ENCODE measurements at places on chromosomes 2 and 18. TPM values are rescaled to one million over a fixed set of nuclear protein-coding genes. Genes with fewer than 3 reads are reported as not detected.

DNA sequence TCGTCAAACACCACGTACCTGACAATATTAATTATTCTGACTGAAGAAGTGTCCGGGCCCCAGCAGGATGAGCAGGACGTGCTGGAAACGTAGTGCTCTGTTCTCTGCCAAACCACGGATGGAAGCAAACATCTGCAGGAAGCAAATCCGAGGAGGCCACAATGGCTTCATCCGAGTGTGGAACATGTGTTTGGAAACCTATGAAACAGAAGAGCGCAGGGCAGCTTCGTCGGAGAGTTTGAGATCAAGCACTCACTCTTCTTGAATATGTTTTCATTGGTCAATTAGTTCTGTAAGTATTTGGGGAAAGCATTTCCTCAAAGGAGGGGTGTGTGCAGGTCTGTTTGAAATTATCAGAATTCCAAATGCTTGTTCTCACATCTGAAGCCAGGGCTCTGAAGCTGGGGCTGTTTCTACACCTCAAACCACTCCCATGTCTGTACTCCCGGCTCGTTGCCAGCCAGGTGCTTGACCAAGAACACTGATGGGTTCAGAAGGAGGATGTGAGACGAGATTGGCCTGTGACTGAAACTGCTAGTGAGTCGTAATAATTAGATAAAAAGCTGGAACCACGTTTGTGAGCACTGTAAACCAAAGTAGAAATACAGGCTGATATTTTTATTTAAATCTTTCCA is 356.6 kb upstream of the SALL3 start:
- no peak for DNase-seq

DNA sequence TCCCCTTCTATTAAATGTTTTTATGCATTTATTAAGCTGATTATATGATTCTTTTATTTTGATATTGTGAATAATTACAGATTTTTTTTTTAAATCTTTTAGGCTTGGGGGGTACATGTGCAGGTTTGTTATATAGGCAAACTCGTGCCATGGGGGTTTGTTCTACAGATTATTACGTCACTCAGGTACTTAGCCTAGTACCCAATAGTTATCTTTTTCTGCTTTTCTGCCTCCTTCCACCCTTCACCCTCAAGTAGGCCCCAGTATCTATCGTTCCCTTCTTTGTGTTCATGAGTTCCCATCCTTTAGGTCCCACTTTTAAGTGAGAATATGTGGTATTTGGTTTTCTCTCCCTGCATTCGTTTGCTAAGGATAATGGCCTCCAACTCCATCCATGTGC is 92.2 kb upstream of the CWC22 start:
- DNase-seq = no peak

DNA sequence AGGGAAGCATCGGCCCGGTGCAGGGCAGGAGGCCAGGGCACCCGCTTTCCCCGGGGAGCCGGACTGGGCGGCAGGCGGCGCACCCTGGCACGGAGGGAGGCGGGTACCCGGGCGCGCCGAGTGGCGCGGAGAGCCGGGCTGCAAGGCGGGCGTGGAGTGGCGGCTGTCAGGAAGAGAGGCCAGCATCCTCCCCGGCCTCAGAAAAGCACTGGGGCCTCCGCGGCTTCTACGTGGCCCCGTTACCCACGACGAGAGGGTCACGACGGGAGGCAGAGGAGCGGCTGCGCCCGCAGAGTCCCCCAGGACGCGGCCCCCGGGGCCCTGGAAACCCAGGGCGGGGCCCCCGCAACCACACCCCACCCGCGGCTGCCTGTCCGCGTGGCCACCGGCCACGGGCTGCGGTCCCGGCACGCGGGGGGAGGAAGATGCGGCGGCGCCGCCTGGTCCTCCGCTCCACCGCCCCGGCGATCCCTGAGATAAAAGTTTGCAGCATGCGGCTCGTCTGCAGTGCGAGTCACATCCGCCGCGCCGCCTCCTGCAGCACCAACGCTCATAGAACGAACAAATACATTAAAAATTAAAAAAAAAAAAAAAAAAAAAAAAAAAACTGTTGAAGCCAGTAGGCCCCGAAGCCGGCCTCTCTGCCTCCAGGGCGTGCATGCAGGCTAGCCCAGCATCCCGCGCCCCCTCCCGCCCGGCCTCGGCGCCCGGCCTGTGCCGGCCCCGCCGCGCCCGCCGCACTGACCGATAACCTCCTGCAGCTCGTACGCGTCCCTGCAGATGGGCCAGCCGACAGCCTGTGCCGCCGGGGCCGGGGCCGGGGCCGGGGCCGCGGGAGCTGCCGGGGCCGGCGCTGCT is 683 bp downstream of the STK39 start:
- peak; percentile 64 for DNase-seq

- no peak for DNase-seq
These were observed 27.7 kb downstream of the TMEM182 start for GRCh38 chr2:102789349-102790090.

GRCh38 chr2:208025814-208026184 is 472 bp upstream of the PLEKHM3 start:
- DNase-seq = no peak

GRCh38 chr2:218988164-218988563 is 3.2 kb upstream of the FEV start:
- DNase-seq = no peak

GRCh38 chr2:138596403-138596802 is 94.8 kb downstream of the SPOPL start:
- no peak for DNase-seq

- DNase-seq = peak; percentile 45
These were observed 163.1 kb upstream of the PGAP1 start for GRCh38 chr2:197089655-197090054.

DNA sequence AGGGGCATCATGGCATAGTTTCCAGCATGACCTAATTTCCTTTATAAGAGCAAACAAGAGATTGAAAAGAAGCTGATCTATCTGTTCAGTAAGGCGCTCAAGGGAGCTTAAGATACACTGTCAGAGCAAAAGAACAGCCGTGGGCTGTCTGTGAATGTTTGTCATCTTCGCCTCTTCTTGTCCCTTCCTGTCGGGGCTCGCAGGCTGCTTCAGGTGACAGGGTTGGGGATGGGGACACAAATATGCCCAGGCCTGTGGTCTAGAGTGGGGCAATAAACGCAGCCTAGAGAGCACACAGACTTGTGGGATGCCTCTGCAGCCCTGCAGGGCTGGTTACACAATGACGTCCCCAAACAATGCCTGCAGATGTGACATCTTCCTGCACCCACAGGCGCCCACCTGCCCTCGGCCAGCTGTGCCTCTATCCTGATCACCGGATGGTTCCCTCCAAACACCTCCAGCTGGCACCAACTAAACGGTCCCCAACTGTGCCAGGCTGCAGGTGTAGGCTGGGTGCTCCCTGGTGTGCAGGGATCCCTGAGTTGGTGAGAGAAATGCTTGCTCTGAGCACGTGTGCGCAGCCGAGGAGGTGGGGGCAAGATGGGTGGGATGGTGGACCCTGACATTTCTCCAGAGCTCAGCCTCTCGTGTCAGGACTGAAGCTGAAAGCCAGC is 72.8 kb downstream of the EDAR start:
- no peak for DNase-seq

- no peak for DNase-seq
These were observed 17.1 kb downstream of the CREB1 start for GRCh38 chr2:207546822-207547221.

DNA sequence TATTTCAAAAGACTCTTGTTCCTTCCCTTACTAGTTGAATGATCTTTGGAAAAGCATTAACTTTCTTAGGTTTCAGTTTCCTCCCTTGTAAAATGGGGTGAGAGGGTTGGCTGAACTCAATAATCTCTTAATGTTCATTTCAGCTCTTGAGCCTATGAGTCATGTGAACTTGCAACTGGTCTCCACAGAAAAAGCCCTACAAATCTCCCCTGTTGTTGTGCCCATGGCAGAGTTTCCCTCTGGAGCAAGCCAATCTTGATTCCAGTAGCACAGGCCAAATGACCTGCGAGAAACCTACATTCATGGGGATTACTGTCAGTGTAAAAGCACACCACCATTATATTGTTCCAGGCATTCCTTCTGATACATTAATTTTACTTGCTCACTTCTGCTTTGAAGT is 388.9 kb downstream of the ALK start:
- peak; percentile 83 for DNase-seq

- DNase-seq = no peak
These were observed 31.7 kb upstream of the LINC00305 start for GRCh38 chr18:64180617-64181016.

DNA sequence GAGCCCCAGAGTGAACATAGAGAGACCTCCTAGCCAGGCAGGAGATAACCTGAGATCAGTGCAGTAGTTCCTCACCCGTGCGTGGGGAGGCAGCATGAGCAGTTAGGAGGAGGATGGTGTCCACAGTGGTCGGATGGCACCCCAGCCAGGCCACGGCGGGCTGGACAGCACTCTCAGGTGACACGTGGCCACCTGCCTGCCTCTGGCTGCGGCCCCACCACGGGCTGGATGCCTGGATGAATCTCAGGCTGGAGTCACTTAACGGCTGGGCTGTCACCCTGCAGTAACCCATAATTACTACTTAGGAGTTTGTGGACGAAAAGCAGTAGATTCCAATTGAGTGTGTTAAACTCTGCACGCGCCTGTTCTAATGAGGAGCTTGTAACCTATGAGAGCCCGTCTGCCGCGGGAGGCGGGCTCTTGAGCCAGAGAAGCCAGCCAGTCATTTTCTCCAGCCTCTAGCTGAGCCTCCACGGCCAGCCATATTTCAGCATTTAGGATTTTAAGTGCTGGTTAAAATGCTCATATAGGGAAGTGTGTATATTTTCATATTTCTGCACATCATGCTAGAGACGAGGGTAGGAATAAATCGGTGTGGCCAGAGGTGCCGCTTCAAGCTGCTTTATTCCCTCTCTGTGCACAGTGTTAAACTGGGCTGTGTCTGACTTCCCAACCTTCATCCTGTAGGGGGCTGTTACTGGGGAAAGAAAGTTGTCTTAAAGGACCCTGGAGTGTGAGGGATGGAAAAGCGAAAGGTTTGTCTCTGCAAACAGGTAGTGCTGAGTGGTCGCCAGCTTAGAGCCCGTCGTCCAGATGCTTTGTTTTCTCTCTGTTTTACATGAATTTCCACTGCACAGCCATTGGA is 144.0 kb downstream of the GLI2 start:
- DNase-seq = no peak

- DNase-seq = no peak
These were observed 898.7 kb downstream of the TMEM182 start for GRCh38 chr2:103660519-103660918.

GRCh38 chr2:9400268-9401058 is 22.9 kb downstream of the ITGB1BP1 start:
- no peak for DNase-seq

RESP18 gene
- not detected for total RNA-seq

NXPH2 gene
- total RNA-seq = not detected

GKN1 gene
- total RNA-seq = not detected

OSBPL6 gene
- 0.96 TPM for total RNA-seq

CLEC4F gene
- not detected for total RNA-seq

Data from umbilical cord (tissue), 2 donors.